ENCODE measurements at places on chromosomes 2 and 18.

DNA sequence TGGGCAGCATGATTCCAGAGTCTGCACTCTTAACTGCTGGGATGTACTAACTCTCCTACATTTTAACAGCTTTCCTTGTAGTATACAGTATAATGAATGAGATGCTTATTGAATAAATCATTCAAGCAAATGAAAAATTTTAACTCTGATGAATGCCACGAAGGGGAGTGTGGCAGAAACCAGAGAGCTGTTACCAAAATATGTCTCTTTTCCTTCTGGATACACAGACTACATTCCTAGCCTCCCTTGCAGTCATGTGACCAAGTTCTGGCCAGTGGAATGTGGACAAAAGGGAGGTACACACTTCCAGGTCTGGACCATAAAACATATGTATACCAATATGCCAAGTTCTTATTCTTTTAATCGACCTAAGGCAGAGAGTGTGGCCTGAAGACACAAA is 1.7 kb upstream of the EML4 start:
- no peak for DNase-seq

- DNase-seq: no peak
Observed at GRCh38 chr2:230410861-230411569, 5.0 kb upstream of the SP100 start.

- DNase-seq: no peak
Observed at GRCh38 chr2:104866883-104867812, 13.2 kb downstream of the POU3F3 start.

DNA sequence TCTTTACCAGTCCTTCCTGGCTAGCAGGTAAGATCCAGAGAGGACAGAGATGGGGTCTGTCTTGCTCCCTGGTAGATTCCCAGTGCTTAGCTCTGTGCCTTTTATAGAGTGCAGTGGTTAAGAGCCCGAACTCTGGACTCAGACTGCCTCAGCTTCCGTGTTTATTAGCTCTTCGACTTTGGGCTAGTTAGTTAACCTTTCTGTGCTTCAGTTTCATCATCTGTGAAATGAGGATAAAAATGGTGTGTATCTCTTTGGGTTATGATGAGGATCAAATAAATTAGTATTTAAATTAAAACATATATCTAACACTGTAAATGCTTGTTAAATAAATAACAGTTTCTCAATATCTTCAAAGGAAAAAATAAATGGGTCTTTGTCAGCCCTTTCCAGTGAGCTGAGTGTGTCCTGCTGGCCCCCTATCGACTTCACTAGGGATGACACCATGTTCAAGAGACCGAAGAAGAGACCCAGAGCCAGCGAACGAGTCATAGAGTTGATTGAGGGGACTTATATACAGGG is 38.2 kb downstream of the CERS6 start:
- peak; percentile 25 for DNase-seq

DNA sequence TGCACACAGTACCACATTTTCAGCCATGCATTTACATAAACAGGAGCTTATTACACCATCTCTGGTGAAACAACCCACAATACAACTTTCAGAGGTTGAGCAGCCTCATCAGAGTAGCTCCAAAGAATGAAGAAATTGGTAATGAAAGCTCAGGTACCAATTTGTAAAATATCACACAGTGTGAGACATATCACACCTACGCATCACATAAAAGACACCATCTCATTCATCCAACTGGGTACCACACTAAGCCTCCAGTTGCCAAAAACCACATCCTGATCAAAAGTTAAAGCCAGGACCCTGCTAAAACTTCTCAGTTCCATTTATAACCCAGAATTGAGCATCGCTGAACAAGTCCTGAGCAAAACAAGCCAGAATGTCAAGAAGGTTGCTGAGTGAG is 4.6 kb downstream of the TMEM163 start:
- DNase-seq: no peak

- no peak for DNase-seq
Observed at GRCh38 chr2:143685421-143686078, 556.3 kb downstream of the ARHGAP15 start.

GRCh38 chr2:186274936-186275575 is 211.0 kb upstream of the ZC3H15 start:
- peak; percentile 61 for DNase-seq

DNA sequence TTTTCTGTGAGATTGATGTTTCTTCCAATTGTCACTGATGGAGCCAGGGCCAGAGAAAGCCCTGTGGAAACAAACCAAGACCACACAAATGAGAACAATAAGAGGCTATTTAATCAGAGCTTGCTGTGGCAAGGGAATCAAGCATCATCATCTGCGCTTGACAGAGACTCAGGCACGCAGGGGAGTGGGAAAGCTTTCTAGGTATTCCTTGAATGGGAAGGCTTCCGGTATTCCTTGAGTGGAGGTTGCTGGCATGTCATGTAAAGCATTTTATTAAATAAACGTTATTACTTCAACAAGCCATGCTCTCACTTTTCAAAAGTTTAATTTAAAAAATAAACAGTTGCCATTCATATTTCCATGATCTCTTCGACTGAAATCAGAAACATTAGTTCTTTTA is 194.6 kb upstream of the SYT4 start:
- DNase-seq: no peak

GRCh38 chr2:5914811-5915611 is 222.8 kb downstream of the SOX11 start:
- DNase-seq: peak; percentile 2
